SK-N-SH treated with all-trans-retinoic acid at 6 μM for 48 hours (cell line): ENCODE measurements at places on chromosomes 13 and 19.

- no peak for ATAC-seq
Measured at GRCh38 chr13:89458456-89458855, 1787.3 kb downstream of the SLITRK5 start.

DNA sequence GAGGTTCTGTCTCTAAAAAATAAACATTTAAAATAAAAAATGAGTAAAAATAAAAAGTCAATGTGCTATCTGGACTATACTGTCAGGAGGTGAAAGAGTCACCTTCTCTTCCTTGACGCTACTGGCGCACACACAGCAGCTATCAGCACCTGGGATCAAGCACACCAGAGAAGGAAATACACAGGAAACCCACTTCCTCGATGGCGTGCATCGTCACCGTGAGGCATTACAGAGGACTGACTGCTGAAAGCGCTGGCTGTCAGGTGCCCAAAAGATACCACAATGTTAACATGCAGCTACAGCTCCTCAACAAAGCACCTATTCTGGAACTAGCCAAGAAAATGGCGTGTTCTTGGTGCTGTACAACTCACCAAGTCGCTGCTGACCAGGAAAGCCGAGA, 6.1 kb downstream of the SLC35E1 start:
- ATAC-seq, result no peak

- no peak for ATAC-seq
Measured at GRCh38 chr19:14333101-14333871, 48.0 kb upstream of the ADGRE5 start.

DNA sequence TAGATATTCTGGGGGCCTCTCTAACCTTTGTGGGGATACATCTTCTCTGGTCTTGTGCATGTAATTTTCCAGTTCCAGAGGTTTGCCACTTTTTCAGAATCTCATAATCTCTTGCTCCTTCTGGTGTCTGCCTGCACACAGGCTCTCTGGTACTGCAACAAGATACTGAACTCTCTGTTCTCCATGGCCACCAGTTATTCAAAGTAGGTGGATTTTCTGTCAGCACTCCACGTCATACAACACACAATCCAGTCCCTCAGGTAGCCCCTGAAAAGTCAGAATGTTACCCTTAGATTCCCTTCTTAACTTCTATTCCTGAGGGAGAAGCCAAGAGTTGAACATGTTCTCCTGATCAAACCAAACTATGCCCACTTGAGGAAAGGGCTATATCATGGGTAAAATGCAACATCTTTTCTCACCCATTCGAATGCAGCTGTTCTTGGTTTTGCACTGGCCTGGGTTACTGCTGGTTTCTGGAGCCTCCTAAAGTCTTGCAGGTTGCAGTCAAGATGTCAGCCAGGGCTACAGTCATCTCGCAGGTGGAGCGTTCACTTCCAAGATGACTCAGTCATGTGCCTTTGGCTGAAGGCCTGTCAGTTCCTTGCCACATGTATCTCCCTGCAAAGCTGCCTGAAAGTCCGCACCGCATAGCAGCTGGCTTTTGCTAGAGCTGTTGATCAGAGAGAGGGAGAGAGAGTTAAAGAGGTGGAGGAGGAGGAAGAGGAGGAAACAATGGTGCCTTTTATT, 57.7 kb upstream of the TUBA3C start:
- no peak for ATAC-seq

DNA sequence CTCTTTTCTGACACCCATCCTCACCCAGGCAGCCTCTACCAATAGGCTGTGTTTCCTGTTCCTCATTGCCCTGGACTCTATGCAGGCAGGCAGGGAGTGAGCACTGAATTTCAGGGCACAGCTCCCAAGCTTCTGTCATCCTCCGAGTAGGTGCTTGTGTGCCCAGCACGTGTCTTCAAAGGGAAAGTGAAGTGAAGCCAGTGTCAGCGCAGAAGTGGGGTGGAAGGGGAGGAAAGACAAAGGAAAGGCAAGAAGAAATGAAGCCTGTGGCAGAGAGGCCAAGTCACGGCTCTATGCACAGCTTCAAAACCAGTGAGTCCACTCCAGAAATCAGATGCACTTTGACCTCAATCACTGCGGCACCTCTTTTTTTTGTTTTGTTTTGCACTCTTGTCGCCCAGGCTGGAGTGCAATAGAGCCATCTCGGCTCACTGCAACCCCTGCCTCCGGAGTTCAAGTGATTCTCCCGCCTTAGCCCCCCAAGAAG, 16.9 kb downstream of the CEBPA start:
- no peak for ATAC-seq

GRCh38 chr13:100473087-100473486, 115.5 kb downstream of the GGACT start:
- ATAC-seq, result no peak

DNA sequence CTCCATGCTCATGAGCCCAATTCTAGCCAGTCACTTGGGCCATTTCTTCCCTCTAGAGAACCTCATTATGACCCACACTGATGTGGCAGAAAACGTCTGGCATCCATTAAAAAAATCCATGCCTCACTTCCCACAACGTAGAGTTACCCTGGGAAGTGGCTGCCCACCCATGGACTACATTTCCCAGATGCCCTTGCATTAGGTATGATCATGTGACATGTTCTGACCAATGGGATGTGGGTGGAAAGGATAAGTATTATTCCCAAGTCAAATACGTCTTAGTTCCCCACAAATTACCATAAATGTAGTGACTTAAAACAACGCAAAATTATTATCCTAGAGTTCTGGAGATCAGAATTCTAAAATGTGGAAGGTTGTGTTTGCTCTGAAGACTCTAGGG, 47.9 kb upstream of the ZNRF4 start:
- no peak for ATAC-seq

DNA sequence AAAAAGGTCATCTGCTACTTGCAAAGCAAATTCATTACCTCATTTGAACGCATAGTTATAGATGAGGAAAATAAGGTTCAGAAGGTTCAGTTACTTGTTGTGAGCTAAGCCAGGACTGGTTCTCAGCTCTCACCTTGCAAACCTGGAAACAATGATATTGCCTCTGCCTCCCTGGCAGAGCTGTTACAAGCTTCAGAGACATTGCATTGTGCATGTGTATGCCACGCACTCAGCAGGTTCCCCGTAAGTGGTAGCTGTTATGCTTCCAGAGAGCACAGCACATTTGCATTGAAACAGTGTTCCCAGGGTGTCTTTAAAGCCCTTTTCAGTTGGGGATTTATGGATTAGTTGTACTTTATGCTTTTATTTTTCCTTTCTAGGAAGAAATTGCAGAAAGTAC, 80.6 kb downstream of the DGKH start:
- ATAC-seq, result no peak

GRCh38 chr13:86992251-86992650, 678.9 kb upstream of the SLITRK5 start:
- ATAC-seq, result no peak

GRCh38 chr13:46861959-46862358, 34.9 kb downstream of the HTR2A start:
- no peak for ATAC-seq

GRCh38 chr13:50593207-50593606, 250.3 kb downstream of the DLEU7 start:
- ATAC-seq, result no peak

- no peak for ATAC-seq
Measured at GRCh38 chr13:39016087-39016486, 21.8 kb downstream of the PROSER1 start.

GRCh38 chr13:110334841-110335490, 27.9 kb downstream of the COL4A2 start:
- ATAC-seq, result no peak

DNA sequence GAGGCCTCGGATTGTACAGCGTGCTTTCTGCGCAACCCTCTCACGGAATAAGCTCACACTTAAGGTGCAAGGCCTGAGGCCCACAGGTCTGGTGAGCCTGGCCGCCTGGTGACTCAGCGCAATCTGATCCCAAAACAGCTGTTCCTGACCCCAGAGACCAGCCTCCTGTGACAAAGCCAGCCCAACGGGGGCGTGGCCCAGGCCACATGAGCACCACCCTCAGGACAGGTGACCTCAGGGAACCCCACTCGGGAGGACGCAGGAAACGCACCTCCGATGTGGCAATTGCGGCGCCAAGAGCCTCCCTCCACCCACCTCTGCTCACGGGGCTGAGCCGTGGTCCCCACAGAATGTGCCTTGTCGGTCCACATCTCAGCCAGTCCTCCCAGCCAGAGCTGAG, 26.4 kb downstream of the GRTP1 start:
- ATAC-seq, result no peak

GRCh38 chr19:33275933-33276619, 26.3 kb downstream of the CEBPA start:
- ATAC-seq, result no peak

GRCh38 chr13:33860526-33860925, 42.6 kb downstream of the RFC3 start:
- ATAC-seq, result no peak

GRCh38 chr19:46674416-46675178, 13.6 kb upstream of the DACT3 start:
- ATAC-seq, result peak; percentile 85

- no peak for ATAC-seq
Measured at GRCh38 chr13:20274466-20274865, 42.3 kb upstream of the GJB6 start.

DNA sequence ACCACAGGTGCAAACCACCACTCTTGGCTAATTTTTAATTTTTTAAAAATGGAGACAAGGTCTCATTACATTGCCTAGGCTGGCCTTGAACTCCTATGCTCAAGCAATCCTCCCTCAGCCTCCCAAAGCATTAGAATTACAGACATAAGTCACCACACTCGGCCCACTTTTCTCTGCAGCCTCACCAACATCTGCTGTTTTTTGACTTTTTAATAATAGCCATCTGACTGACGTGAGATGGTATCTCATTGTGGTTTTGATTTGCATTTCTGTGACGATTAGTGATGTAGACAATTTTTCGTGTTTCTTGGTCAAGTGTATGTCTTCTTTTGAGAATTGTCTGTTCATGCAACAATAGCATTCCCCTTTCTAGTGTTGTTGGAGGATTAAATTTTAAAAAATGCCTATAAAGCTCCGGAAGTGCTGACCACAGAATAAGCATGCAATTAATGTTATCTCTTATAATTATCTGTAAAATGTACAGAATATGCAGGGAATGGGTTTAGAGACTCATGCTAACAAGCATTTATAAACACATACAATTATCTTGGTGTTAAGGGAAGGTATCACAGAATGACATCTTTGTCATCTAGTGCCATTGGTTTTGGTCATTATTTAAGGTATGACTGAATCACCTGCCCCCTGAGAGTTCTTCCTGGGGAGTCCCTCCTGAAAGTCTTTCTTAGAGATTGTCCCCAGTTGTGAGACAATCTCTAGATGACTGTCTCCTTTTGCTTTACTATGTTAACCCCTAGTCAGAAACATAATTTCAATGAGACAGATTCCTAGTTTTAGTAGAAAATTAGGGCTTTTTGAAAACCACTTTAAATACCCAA, 118.5 kb upstream of the SERTM1 start:
- ATAC-seq, result no peak

DNA sequence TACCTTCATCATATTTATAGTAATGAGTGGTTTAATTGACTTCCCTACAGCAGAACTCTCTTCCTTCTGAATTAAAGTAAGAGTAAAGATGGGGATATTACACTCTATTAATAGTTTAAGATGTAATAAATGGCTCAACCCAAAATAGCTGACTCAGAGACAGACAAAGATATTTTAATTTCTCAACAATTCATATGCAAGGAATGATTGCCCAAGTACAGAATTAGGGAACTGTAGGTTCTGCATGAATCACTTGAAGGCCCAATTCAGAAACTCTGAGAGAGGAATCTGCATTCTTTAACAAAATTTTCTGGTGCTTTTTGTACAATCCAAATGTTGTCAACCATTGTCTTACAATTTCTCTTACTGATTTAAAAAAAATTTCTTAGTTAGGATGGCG, 42.9 kb upstream of the PCDH9 start:
- ATAC-seq, result no peak

DNA sequence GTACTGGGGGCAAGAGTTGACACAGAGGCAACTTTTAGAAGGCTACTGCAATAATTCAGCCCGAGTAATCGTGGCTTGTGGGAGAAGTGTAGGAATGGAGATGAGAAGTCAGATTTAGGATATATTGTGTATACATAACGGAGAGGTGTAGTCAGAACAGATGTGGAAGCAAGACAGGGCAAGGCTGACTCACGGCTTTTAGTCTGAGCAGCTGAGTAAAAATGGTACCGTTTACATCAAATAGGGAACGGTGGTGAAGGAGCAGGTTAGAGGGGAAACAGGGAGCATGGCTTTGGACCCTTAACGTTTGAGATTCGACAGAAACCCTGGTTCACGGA, 796 bp upstream of the LSM14A start:
- peak; percentile 14 for ATAC-seq

DNA sequence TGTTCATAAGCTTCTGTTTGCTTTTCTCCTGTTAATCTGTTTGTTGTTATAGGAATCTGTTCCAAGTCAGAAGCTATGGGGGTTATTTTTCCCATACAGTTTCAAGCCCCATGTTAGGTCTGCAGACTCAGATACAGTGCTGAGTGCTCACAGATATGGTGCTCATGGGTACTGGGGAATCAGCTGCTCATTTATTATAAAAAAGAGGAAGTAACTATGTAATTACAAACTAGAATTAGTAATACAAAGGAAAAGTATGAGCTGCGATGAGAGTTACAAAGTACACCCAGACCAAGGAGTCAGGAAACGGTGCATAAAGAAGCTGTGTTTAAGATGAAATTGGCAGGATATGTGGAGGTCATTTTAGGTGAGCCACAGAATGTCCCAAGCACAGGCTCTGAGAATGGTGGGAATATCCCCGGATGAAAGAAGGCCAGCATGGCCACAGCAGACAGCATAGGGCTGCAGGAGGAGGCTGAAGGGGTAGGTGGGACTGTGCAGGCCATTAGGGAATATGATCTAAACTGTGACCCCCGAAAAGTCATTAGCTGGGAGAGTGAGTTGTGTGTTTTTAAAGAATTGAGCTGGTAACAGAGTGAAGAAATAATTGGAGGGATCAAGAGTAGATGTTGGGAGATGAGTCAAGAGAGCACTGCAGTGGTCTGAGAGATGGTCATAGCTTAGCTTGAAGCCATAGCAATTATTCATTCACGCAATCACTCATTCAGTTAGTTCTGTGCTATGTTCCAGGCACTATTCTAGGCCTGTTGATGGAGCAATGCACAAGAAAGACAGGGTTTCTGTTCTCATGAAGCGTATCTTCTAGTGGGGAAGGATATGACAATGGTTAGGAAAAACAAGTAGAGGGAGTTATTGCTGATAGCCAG, 177.4 kb upstream of the UBL3 start:
- ATAC-seq, result no peak

GRCh38 chr19:31256593-31256960, 92.7 kb downstream of the TSHZ3 start:
- no peak for ATAC-seq
